IMR-90 (cell line): ENCODE measurements at places on chromosomes 13 and 19. TPM values are rescaled to one million over a fixed set of nuclear protein-coding genes. Genes with fewer than 3 reads are reported as not detected.

Gene PNMA8B
- total RNA-seq: under 0.01 and 0.18 TPM in 2 replicates

Gene F10
- 7.2 and 9.1 TPM in 2 replicates for total RNA-seq

DNA sequence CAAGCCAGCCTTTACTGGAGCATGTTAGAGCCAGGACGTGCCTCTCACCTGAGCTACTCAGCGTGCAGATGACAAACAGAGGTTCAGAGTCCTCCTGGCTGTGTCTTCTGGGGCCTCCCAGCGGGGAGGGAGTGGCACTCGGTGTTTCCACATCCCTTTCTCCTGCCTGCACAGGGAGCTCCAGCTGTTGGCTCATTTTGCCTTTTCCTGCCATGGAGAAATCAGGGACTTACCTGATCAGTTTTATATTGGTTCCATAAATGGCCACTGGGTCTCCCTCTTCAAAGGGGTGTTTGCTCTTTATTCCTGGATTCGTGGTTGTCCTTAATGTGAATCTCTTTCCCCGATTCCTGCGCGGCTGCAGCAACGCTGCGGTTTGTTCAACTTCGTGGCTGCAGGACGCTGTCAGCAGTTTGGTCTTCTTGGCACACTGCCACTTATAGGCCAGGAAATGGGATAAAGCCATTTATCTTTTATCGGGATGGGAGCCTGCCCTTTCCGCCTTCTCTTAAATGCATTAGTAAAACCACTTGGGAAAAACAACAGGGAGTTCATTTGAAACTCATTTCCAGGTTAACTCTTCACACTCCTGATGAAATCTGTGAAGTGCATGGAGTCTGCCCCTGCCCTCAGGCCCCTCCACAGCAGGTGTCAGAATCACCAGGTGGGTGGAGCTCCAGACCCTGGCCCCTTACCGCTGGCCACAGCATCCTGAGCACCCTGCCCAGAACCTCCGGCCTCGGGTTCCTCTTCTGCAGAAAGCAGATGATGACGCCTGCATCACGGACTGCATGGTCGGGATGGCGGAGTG is 39.8 kb upstream of the MCF2L start:
- DNase-seq: peak; percentile 28

- no peak for DNase-seq
Observed at GRCh38 chr19:32101206-32101605, 244.2 kb upstream of the ZNF507 start.

Gene ATXN8OS
- not detected in 2 replicates for total RNA-seq

DNA sequence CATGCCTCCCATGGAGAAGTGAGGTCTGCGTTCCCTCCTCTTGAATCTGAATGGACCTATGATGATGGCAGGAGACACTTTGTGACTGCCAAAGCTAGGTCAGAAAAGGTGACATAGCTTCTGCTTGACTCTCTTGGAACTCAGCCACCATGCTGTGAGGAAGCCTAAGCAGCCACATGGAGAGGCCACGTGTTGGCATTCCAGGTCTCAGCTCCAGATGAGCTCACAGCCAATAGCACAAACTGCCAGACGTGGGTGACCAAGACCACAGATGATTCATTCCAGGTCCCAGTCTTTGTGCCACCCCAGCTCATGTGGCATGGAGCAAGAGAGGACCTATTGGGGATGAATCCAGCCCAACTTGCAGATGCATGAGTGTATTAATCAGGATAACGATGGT is 8.7 kb upstream of the GGACT start:
- DNase-seq: peak; percentile 17

DNA sequence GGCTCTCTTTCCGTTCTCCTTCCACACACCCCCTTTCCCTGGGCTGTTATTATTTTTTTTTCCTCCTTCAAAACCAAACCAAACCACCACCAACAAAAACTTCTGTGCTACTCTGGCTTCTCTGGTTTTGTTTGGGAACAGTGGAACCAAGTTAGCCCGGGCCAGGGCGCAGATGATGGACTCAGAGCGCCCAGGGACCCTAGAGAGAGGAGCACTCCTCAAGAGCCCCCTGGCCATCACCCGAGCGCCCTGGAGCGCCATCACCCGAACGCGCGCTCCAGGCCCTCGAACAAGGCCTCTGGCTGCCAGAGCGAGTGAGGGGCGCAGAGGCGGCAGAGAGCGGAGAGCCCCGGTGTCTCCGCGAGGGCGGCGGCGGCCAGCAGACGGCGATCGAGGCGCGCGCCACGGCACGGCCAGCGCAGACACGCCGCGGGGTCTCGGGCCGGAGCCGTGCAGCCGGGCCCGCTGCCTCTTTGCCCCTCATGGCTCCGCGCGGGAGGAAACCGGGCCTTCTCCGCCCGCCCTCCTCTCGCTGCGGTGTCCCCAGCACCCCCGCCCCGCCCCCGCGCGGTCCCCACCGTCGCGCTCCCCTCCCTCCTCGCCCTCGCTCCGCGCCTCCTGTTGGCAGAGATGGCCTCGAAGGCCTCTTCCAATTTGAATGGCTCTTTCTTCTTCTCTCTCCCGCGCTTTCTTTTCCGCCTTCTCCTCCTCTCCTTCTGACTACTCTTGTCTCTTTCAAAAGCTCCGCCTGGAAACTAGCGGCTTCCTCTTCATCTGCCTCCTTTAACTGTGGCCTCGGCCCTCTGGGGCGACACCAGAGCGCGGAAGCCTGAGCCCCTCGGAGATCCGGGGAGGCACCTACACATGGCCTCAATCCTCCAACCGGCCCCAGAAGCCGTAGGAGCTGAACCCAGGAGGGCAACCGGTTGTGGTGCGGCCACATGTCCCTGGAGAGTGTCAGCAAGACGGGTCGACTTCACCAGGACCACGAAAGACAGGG is 4.1 kb upstream of the SOX1 start:
- no peak for DNase-seq

GRCh38 chr19:47891923-47892666 is 6.0 kb upstream of the SULT2A1 start:
- no peak for DNase-seq

DNA sequence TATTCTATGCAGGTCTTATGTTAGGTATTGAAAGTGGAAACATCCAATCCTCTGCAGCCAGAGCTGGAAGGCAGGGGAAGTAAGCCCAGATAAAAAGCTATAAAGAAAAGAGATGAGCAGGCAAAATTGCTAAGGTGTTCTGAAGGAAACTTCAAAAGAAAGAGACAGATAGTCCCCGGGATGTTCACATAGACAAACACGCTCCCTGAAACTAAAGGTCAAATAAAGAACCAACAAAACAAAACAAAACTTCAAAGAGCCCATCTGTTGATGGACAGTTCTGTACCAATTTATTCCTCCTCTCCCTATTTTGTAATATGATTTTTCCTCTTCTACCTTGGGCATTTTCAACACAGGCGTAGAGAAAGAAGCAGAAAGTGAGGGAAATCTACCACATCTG is 11.3 kb upstream of the NDFIP2 start:
- no peak for DNase-seq

Gene SMIM44
- total RNA-seq: not detected in 2 replicates

DNA sequence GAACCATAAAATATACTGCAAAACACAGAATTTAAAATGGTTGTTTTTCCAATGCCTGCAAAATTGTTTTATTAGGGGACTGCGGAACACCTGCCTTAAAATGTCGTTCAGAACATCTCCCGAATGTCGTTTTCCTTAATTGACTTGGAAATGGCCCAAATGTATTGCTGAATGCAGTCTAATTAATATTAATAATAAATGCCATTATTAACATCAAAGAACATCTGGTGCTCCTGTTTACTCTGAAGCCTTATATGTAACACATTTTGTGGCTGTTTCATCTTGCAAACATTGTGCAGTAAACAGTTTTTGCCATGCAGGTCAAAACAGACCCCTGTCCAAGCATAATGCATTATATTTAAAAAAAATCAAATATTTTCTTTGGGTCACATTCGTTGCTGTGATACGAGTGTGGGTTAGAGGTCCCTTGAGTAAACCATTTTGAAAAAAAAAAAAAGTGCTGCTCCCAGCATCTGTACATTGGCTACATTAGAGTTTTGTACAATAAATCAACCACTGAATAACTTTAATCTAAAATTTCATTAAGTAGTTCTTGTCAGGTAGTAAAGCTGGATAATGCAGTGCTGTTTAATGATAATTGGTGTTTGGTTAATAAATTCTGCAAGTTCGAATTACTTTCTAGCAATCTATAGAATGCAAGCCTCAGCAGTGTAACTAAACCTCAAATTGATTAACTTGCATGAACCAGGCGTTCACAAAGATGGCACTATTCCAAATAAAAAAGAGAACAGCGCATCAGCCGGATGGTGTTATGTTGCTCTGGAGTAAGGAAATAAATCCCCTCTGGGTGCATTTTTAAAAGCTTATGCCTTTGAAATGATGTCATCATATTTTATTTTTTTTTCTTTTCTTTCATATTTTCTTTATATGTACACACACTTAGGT is 140.2 kb downstream of the ZNF536 start:
- DNase-seq: no peak

DNA sequence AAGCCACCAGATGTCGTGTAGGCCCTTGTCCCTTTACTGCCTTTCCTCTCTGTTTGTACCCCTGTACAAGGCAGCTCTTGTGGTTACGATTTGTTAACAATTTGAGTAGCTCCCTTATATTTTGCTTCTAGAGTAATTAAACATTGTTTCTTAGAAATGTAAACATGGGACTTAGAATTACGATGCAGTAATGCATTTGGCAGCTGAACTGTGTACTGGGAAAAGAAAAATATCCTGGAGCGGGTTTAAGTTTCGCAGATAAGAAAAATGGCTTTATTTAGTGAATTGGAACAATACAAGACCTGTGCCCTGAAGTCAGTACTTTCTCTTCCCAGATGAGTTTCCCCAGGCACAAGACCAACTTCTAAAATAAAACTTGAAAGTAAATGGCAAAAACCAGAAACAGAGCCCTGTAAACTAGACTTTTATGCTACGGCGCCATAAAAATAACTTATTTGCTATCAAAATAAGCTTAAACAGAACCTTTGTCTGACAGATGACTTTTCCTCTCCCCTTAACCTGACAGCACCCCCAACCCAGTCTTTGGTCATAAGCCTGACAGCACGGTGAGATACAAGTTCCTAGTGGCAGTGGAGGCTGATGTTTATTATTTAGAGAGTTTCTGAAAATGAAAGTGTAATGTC is 63.0 kb downstream of the LRCH1 start:
- DNase-seq: peak; percentile 68

GRCh38 chr13:81639984-81640582 is 1299.2 kb upstream of the SPRY2 start:
- no peak for DNase-seq

- DNase-seq: no peak
Observed at GRCh38 chr13:62524498-62524897, 1108.8 kb upstream of the PCDH20 start.

Gene PLK5
- not detected in 2 replicates for total RNA-seq

Gene ACER1
- not detected in 2 replicates for total RNA-seq

Gene SIGLEC12
- not detected in 2 replicates for total RNA-seq

DNA sequence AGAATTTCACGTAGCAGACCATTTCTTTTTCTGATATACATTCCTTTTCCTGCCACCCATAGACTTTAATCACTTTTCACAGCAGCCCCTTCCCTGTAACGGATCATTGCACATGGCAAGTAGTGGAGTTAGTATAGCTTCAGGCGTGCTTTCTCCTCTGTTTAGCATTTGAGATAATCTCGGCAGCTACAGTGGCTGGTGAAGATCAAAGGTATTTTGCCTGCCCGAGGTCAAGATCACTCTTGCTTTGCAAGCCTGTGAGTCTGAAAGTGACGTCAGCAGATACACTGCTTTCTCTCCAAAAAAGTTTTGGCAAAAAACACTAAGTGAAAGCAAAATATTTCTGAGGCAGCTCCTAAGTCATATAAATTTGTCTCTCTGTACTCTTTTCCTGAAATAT is 260.0 kb downstream of the NDFIP2 start:
- DNase-seq: peak; percentile 71

Gene CPT1C
- 14.2 and 14.7 TPM in 2 replicates for total RNA-seq

- DNase-seq: no peak
Observed at GRCh38 chr13:80249516-80250212, 91.3 kb downstream of the SPRY2 start.

Gene TEX101
- not detected in 2 replicates for total RNA-seq

Gene CLEC17A
- total RNA-seq: not detected in 2 replicates

GRCh38 chr19:29104605-29105241 is 108.2 kb downstream of the UQCRFS1 start:
- no peak for DNase-seq

GRCh38 chr13:67408798-67409197 is 178.7 kb upstream of the PCDH9 start:
- no peak for DNase-seq

Gene COX7A1
- 0.54 and 1.1 TPM in 2 replicates for total RNA-seq

Gene PODNL1
- total RNA-seq: under 0.01 TPM in 2 replicates

DNA sequence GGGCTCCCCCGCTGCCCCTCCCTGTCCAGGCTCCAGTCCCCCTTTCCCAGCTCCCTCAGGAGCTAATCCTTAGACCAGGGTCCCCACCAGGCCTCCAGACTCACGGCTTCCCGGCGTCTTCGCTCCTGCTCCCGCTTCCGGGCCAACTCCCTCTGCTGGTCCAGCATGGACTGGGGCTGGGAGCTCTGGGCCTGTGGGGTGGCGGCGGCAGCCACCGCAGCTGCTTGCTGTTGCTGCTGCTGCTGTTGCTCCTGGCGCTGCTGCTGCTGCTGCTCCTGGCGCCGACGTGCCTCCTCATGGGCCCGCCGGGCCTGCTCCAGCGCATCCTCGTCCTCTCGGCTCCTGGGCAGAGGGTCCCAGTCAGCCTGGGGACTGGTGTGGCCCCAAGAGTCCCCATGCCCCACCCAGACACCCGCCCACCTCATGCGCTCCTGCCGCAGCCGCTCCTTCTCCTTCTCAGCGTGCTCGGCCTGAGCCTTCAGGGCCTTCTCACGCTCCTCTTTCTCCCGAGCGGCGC is 6.4 kb upstream of the EPHX3 start:
- no peak for DNase-seq

GRCh38 chr13:36131222-36131930 is at the start of gene DCLK1:
Gene DCLK1 (minus strand): TSS chr13:36131382.
- DNase-seq: no peak

Gene CYP2A6
- total RNA-seq: not detected in 2 replicates

DNA sequence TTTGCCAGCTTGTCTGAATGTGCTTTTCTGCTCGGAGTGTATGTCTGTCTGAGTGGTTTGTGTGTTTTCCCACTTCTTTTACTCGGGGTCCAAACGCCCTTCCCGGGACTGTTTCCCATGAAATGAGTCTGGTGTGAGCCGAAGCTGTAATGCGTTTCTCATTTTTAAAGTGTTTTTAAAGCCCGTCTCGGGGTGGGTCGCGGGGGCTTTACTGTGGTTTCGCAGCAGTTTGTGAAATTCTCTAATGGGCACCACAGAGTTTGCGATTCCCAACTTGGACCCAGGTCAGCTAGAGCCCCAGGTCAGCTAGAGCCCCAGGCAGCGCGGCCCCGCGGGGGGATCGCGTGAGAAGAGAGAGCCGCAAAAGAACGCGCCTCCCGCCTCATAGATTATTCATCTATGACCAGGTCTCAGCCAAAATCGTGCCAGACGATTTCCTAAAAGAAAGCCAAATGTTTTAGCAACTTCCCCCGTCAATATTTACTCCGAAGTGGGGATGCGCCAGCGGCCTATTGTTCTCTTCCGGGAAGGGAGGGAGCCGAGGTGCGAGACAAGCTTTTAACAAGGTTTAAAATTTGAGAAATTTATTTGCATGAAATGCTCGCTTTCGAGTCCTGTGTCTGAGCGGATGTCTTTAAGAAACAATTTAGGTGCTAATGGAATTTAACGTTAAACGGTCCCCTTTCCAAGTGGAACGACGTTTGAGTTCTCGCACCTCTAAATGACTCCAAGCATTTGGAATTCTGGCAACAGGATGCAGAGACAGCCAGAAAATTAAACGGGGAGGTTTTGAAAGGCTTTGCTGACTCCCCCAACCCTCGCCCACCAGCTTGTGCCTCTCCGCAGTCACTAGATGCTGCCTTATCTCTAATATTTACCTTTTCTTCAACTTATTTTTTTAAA is 2.2 kb downstream of the ZIC2 start:
- DNase-seq: no peak
